Cardiac septum (tissue), 1 donor: ENCODE measurements at places on chromosomes 3 and 15. TPM values are rescaled to one million over a fixed set of nuclear protein-coding genes. Genes with fewer than 3 reads are reported as not detected.
A peak's percentile ranks its signal among the peaks of the same experiment; 100 is the strongest.

The ZNF385D gene
- 12.5 TPM for total RNA-seq

The CD80 gene
- total RNA-seq, result 0.46 TPM

DNA sequence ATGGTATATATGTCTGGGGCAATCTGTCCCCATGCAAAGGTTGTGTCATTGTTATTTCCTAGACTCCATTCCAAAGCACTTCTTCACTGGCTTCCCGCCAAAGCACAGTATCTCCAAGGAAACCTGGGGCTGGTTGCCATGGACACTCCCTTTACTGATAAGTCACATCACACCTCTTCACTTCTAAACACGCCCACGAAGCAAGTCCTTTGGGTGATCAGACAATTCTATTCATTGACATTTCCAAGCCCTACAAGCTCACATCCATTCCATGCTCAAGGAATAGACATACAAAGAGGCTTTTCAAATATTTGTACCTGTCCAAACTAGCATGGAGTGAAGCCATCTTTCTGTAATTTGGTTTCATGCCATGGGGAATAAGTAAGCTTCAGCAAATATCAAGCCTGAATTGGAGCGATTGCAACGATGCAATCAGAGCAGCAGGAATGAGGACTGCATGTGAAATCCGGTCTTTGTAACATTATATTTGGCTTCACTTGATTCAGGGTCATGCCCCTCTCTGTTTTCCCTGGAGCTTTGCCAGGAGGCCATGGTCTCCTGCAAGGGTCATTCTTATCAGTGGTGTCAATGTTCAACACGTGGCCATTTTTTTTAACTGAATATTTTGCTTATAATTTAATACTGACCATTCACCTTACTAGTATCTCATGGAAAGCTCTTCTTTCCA is 201.6 kb upstream of the TMC3 start:
- no peak for DNase-seq

DNA sequence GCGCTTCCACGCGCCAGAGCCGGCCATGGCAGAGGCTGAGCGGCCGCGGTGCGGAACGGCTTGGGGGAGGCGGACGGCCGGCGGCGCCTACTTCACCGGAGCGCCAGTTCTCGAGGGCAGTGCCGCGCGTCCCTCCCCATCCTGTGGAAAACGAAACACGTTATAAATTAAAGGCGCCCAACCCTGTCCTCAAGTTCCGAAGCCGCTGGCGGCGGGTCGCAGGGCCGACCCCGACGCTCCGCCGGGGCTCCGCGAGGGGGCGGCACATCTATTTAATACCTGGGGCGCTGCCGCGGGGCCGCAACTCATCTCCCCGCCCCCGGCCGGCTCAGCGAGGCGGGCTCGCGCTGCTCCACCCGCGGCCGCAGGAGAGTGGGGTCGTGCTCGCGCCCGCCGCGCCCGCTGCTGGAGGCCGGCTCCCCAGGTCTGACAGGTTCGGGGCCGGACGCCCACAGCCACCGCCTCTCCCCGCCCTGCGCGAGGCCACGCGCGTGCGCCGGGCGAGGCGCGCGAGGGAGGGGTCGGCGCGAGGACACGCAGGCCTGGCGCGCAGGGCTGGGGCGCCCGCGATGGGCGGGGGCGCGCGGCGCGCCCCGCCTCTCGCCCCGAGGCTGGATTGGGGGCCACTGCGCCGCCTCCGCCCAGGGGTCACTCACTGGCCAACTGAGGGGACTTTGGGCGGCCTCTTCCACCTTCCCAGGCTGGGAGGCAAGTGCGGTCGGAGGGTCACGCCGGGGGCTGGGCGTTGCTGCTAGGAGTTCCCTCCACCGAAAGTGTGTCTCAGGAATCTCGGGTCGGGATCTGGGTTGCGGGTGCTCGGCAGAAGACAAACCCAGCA is at the start of gene SLC30A4:
TSS of gene SLC30A4 (minus strand) at position 428 of the 838 bp plus-strand sequence. CDS start at position 27, 401 bp downstream.
- peak; percentile 81 for DNase-seq

DNA sequence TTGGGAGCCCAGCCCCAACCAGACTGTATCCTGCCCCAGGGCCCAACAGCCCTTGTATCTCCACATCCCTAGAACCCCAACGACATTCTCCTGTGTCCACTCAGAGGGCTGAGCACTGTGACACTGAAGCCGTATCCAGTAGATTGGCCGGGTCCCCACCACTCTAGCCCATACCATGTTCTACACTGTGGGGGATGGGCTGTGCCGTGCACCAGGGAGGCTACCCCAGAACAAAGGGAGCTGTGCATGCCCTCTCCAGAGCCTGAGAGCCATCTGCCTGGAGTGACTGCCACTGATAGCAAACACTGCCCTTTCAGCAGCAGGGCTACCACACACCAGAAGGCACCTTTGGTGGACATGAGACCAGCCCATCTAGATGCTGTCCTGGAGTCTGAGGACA is 37.1 kb upstream of the CP start:
- DNase-seq, result no peak

- no peak for DNase-seq
Measured at GRCh38 chr3:143627336-143627735, 220.9 kb downstream of the SLC9A9 start.

The UACA gene
- 78.0 TPM for total RNA-seq

DNA sequence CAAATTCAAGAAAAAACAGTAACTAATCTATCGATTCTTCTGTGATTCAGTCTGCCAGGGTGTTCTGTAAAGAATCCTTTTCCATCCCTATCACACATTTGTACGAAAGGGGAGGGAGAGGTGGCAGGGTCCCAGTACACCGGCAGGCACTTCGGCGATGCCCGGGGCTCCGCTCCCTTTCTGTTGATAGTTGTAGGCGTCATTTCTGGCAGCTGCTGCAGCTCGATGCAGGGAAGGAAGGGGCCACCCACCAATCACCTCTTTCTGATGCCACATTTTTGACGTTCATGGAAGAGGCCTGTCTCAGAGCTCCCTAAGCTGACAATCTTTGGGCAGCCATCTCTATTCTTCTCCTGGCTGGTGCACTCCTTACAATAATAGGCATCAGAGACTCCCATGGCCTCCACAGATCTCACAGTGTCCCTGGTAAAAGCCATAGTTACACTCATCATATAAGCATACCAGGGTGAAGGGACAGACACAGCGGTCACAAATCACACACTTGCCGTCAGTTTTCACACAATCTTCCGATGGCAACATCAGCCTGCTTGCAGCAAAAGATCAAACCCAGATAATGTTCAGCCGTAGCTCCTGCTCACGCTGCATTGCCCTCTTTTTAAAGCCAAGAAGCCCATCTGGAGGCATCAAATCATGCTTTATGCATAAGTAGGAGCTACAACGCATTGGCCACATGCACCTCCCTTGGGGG is 60.8 kb upstream of the ZBTB38 start:
- no peak for DNase-seq

The TRIM42 gene
- total RNA-seq, result not detected

DNA sequence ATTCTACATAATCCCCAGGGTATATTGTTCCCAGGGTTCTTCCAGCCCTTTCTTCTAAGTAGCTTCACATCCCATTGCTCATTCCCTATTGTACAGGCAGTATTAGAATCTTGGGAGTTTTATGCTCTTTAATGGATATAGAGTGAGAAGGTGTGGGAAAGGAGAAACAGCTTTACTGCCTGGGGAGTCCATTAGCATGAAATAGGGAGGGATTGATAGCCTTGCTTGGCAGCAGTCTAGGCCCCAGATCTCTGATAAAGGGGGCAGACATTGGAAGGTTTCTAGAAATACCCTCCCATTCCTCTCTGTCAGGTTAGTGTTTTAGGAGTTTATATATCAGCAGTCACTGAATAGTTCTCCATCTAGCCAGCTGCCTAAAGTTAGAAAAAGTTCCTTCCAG is 334.3 kb downstream of the UNC13C start:
- DNase-seq, result no peak

GRCh38 chr3:135895734-135896121 is 69.8 kb upstream of the PPP2R3A start:
- DNase-seq, result no peak

The ZNF619 gene
- total RNA-seq, result 3.6 TPM
